ENCODE measurements at places on chromosomes 6 and 20.

GRCh38 chr6:3281631-3282475, 23.1 kb downstream of the PSMG4 start:
- DNase-seq = no peak

GRCh38 chr6:42819803-42820511, 38.1 kb downstream of the BICRAL start:
- DNase-seq = no peak

GRCh38 chr6:43307451-43308100, 1.1 kb downstream of the CRIP3 start:
- no peak for DNase-seq

DNA sequence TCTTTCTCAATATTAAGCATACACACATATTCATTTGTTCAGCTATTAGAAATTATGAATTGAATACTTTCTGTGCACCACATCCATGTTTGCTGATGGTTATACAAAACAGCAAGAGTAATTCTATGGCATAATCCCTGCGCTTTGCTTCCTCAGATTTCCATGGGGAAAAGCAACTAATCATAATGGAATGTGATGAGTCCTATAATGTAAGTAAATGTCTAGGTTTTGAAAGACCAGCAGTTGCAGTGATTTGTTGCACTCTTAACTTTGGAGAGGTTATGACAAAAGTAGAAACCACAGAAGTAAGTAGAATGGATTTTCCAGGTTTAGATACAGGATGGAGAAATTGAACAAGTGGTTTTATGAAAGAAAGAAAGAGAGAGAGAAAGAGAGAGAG, 652.1 kb downstream of the CBLN4 start:
- DNase-seq = no peak

GRCh38 chr20:59318201-59318790, 17.9 kb downstream of the EDN3 start:
- no peak for DNase-seq

GRCh38 chr6:145544041-145544440, 191.3 kb downstream of the EPM2A start:
- no peak for DNase-seq

- DNase-seq = no peak
These were observed 95.6 kb upstream of the SHLD1 start for GRCh38 chr20:5654557-5654956.

GRCh38 chr20:43975096-43975768, 60.6 kb downstream of the TOX2 start:
- DNase-seq = no peak

DNA sequence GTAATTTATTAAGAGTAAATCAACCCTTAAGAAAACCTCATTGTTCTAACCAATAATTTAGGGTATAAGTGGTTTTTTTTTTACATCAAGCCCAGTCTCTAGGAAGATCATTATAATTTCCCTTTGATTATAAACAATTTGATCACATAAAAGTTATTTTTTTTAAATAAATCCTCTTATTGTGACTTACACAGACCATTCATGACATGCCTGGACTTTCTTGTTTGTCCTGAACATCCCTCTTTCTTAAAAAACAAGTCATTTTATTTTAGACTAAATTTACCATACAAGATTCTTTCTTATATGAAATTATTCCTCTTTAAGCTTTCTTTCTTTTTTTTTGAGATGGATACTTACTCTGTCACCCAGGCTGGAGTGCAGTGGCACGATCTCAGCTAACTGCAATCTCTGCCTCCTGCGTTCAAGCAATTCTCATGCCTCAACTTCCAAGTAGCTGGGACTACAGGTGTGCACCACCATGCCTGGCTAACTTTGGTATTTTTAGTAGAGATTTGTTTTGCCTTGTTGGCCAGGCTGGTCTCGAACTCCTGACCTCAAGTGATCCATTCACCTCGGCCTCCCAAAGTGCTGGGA, 53.6 kb upstream of the AGPAT4 start:
- DNase-seq = no peak

GRCh38 chr6:15400572-15401004, 154.7 kb downstream of the JARID2 start:
- no peak for DNase-seq

- DNase-seq = no peak
These were observed 10.5 kb upstream of the FAM83C start for GRCh38 chr20:35302421-35303335.

DNA sequence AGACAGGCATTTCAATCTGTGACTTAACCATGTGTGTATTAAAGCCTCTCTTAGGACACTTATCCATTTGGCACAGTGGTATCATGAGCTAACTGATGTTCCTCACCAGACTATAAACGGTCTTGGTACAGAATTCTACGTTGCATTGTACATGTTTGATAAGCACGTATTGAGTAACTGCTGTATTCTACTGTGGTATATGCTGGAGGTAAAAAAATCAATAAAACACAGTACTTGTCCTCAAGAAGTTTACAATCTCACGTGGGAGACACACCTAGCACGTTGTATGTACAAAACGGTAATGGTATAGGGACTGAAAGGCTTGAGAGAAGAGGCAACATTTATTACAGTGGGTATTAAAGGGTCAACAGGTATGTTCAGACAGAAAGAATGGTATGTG, 33.2 kb upstream of the FAM83C start:
- DNase-seq = no peak

GRCh38 chr20:50348096-50348495, 157.5 kb downstream of the CEBPB start:
- DNase-seq = no peak

DNA sequence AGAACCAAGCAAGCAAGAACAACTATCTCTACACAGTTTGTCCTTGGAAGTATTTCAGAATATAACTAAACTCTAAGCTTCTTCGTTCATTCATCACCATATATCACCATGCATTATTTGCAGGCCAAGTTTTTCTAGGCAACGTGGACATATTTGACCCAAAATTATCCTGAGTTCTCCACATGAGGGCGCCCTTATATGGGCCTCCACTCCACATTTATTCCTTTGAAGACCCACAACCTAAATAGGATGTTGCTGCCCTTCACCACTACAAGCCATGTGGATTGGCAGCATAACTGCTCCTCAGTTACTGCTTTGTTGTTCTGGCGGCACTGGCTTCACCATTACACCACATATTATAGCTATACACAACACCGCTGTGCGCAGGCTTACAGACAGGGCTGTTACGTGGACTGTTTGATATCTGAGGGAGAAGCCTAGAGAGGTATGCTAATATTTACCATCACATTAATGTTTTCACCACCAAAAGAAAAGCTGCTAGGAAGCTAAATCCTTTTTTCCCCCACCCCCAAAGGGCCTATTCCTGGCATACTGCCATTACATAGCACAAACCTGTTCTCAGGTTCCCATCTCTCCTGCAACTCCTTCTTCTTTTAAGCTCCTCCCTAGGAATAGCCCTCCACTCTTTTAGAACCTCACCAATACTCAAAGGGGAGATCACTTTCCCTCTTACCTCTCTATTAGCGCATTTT, 411.7 kb downstream of the C6orf118 start:
- DNase-seq = no peak

DNA sequence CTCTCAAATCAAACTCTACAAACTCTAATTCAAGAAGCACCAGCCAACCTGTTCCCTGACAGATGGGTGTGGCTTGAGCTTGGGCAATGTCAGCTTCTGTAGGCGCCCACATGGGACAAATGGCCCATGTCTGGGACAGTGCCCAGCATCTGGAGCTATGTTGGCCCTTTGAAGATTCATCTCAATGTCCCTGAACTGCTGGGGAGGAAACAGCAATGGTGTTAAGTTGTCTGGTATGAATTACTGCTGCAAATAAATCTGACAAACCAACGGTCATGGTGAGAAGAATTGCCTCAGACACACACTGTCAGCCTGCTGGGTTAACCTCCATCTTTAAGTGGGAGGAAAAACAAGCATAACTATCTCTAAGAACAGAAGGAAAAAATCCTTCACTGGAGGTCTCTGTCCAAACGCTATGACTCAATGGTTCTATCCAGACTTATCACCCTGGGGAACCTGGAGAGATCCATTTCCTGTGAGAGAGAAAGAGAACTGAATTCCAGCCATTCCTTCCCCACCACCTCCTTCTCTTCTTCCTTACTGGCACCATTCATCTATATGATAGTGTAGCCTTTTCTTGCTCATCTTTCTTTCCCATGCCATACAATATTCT, 274.9 kb downstream of the CDH26 start:
- DNase-seq = no peak

DNA sequence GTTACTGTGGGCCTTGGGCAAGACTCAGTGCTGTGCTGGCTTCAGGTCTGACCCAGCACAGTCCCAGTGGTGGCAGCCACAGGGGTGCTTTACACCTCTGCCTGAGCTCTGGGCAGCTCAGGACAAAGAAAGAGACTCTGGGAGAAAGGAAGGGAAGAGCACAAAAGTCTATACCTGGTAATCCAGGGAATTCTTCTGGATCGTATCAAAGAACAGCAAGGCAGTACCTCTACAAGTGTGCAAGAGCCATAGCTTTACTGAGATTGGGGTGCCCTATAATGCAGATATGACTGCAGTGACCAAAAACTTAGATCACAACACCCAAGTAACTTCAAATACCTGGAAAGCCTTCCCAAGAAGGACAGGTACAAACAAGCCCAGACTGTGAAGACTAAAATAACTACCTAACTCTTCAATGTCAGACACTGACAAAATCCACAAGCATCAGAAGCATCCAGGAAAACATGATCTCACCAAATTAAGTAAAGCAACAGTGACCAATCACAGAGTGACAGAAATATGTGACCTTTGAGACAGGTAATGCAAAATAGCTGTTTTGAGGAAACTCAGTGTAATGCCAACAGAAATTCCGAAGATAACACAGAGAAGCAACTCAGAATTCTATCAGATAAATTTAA, 47.9 kb upstream of the LIN28B start:
- no peak for DNase-seq

- DNase-seq = no peak
These were observed 4.9 kb upstream of the BEND6 start for GRCh38 chr6:56949925-56950495.

GRCh38 chr20:14113416-14113815, 118.1 kb downstream of the MACROD2 start:
- DNase-seq = no peak
